ENCODE measurements at places on chromosomes 2 and 18.

DNA sequence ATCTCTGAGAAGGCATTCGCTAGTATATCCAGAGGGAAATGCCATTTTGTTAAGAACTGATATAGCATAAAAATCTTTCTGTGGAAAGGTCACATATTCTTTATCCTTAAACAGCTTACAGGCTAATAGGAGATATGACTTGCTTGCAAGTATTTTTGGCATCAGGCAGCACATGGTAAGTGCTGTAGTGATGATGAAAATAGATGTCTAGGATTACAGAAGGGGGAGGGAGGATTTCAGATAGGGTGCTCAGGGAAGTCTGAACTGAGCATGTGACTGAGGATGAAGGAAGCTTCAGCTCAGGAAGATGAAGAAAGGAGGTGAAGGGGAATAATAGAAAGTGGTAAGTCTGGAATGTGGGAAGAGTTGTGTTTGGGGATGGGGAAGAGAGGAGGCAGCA, 158.5 kb upstream of the NOSTRIN start:
- DNase-seq = peak; percentile 14

GRCh38 chr18:56987236-56987635, 159.7 kb upstream of the BOD1L2 start:
- no peak for DNase-seq

DNA sequence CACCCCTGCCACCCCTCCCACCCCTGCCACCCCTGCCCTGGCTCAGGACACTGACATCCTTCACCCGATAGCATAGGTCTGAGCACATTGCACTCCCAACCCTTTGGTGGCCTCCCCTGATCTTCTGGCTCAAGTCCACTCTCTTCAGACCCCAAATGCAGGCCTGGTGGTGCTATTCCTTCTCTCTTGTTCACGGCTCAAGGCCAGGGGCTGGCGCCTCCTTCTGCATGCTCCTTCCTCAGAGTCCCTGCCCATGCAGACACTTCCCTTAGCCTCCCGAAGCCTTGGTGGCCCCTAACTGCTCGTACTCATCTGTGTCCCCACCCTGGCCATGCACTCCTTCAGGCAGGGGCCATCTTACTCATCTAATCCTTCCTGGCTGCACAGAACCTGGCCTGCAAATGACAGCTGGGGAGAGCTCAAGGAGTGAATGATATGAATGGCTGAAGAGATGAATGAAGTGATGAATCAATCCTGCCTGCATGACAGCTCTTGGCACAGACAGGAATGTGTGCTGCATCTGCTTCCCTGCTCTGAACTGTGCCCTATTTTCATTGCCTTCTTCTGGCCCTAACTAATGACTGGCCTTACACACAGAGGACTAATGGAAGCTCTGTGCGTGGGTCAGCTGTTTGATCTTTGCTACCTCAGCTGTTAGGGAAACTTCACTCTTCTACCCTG, 290.8 kb downstream of the DYSF start:
- no peak for DNase-seq

DNA sequence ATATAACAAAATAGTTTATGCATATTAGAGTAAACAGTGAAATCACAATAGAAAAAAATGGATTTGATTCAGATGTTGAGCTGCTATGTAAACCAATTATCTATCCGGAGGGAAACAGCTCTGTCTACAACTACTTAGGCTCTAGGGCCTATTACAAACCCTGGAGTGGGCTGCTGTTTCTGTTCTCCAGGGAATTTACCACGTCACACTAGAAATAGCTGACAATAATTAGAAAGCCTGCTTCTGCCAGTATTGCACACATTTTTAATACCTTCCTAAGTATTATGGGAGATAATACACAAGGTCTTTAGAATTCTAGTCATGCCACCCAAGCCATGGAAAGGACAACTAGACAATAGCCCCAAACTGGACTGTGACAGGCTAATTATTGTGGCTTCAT, 411.1 kb downstream of the FIGN start:
- no peak for DNase-seq

GRCh38 chr2:232325324-232326273, 53.0 kb upstream of the ALPP start:
- no peak for DNase-seq

DNA sequence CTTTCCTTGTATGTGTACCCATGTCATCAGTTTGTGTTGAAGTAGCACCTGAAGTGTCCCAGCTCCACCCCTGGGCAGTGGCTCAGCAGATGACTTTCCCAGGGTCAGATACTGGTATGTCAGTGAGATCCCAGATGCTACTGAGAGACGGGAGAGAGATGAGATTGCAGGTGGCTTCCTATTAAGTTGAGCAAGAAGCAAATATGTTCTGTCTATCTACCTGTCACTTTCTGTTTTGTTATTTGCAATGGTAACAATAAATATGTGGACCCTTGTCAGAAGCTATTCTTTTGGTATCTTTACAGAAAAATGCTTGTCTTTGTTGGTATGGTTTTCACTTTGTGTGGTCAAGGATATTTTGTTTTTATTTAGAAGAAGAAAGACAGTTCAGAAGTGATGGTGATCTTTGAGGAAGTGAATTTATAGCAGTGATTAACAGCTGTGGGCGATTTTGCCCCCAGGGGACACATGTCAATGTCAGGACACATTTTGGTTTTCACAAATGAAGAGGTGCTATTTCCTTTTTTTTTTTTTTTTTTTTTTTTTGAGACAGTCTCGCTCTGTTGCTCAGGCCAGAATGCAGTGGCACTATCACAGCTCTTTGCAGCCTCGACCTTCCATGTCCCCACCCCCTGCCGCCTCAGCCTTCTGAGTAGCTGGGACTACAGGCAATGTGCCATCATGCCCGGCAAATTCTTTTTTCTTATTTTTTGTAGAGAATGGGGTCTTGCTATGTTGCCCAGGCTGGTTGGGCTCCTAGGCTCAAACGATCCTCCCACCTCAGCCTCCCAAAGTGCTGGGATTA, 21.4 kb downstream of the MGAT5 start:
- no peak for DNase-seq

DNA sequence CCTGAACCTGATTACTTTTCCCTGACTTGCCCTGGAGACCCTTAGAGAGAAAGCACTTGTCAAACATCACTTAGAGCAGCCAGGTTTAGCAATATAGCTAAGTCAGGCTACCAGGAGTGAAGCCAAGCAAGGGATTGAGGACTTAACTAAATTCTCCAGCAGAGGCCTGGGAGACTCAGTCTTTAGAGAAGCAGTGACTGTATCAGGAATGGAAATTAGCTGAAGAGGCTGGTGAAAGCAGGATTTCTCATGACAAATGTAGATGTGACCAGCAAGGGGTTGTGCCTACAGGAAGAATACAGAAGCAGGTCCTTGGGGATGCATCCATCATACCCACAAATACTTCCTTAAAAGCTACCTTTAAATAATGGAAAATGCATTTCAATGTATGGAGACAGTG, 368.9 kb upstream of the MEIS1 start:
- no peak for DNase-seq

GRCh38 chr18:579238-579637, 942 bp upstream of the CETN1 start:
- DNase-seq = no peak

DNA sequence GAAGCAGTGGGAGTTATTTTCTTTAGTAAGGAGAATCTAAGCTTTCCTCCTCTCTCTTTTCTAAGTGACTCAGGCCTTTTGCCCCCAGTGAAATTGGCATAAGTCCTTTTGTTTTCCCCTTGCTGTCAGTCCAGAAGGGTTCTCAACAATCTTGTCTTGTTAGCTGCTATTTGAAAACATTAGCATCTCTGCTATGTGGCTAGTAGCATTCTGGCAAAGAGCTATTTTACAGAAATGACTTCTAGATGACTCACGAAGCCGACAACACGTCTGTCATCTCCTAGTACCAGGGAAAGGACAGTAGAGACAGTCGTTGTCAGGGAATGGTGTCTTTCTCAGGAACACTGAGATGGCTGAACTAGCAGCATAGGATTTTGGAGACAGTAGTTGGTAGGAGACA, 14.7 kb downstream of the SMARCAL1 start:
- no peak for DNase-seq

DNA sequence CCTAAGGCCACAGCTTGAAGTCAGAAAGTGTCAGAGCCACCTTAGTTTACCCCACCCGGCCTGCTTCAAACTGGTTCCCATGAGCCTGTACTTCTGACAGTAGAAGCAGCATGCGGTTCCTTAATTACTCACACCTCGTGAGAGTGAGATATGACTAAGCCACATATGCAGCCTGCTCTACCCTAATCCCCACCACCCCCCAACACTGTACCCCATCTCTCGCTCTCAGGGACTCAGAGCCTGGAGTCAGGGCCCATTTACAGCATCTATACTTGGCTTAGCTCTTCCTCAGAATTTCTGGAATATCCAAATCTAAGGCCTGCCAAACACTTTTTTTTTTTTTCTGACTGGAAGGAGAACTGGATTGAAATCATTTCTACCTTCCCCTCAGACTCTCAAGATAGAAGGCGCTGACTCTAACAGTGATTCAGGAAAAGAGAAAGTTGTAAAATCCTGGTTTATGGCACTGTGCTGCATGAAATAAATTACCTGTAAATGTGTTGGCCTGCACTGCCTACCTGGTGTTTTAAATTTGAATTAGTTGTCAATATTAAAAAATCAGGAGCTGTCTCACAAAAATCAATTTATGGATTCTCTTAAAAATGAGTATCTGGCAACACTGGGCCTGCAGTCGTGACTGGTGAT, 360.0 kb downstream of the RND3 start:
- DNase-seq = no peak

GRCh38 chr2:109234355-109234754, 105.3 kb downstream of the SH3RF3 start:
- no peak for DNase-seq

DNA sequence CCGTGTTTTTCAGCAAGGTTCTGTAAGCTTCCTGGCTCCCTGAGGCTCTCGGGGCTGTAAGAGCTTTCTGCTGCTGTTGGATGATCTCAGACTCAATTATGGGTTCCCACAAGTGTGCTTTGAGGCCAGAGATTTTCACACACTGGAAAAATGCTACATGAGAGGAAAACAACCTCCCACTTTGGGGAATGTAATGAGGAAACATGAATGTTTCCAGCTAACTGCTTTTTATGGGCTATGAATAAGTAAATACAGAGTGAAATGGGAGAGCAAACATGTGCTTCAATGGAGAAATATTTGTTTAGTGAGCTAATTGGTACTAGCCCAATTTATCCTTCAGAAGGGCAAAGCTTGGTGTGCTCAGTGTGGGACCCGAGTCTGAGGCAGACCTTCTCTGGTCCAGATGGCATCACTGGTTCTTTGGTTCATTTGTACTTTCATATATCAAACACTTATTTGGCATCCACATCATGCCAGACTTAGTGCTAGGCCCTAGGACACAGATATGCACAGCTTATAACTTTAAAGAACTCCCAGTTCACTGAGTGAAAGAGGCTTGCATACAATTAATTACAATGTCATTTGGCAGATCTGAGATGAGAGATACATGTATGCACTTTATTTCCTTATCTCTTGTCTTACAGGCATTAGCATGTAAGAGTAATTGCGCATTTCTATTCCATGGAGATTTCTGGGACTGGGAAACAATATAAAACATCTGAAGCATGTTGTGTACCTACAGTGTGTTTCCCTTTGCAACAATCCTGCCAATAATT, 248.8 kb downstream of the RDH14 start:
- DNase-seq = peak; percentile 73

DNA sequence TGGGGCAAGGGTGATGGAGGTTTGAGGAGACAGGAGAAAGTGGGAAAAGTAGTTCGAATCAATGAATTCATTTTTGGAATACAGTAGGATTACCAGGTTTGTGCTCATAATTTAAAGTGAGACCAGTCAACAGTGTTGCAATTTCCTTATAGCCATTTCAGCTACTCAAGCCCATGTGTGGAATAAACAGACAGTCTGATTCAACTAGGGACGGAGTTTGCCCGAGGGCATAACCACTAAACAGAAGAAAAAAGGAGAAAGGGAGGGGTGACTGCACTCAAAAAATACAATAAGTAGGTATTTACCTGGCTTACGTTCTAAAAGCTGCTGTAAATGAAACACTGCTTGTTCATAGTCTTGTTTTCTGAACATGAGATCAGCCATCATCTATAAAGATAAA, 55.2 kb downstream of the TTC21B start:
- peak; percentile 47 for DNase-seq

DNA sequence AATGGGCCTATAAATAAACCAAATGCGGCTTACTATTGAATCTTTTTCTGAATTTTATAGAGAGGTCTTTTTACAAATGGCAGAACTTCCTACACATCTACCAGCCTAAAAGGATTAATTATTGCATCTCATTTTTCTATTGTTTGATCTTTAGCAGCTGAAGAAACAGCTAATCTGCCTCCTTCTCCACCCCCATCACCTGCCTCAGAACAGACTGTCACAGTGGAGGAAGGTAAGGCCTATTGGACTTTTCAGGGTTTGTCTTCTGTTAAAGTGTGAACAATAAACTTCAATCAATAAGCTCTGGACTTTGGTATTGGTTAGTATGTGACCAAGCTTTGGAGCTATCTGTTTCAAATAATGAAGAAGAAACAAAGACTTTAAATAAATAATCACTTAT, 91.0 kb upstream of the UNC80 start:
- DNase-seq = no peak

GRCh38 chr2:151482171-151482725, 72.5 kb downstream of the RIF1 start:
- DNase-seq = no peak

GRCh38 chr2:165634282-165634681, 159.8 kb downstream of the GALNT3 start:
- no peak for DNase-seq

DNA sequence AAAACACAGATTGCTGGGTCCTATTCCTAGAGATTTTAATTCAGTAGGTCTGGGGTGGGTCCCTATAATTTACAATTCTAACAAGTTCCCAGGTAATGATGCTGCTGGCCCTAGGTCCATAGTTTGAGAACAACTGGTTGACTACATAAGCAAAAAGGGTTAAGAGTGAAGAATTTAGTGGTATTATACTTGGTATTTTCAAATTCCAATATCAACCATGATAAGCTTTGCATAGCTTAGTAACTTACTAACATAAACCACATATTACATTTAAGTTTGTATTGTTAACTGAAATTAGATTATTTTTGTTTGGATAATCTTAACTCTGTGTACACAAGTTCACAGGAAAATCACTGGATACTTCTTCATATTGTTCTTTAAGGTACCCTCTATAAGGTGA, 862.9 kb upstream of the ACVR2A start:
- DNase-seq = no peak

GRCh38 chr2:41723526-41723925, 324.3 kb upstream of the PKDCC start:
- DNase-seq = no peak

GRCh38 chr2:206790311-206790935, 25.0 kb downstream of the FASTKD2 start:
- DNase-seq = no peak

DNA sequence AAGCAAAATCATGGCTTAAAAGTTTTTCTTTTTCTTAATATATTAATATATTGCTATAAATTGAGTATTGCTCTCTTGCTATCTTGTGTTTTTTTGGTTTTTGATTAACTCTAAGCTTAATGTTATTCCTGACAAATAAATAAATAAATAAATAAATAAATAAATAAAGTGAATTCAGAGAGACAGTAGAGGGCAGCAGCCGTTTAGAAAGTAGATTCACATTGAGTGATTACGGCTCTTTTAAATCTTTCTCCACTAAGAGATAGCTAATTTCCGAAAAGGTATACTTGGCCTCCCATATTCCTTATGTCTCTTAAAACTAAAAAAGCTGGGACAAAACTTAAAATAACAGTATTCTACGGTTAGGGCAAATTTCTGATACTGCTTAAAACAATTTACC, 34.3 kb downstream of the MSH2 start:
- peak; percentile 28 for DNase-seq
